ENCODE measurements at places on chromosomes 5 and 9.

- DNase-seq = no peak
These were observed 663.4 kb downstream of the PTPRD start for GRCh38 chr9:9949368-9949767.

DNA sequence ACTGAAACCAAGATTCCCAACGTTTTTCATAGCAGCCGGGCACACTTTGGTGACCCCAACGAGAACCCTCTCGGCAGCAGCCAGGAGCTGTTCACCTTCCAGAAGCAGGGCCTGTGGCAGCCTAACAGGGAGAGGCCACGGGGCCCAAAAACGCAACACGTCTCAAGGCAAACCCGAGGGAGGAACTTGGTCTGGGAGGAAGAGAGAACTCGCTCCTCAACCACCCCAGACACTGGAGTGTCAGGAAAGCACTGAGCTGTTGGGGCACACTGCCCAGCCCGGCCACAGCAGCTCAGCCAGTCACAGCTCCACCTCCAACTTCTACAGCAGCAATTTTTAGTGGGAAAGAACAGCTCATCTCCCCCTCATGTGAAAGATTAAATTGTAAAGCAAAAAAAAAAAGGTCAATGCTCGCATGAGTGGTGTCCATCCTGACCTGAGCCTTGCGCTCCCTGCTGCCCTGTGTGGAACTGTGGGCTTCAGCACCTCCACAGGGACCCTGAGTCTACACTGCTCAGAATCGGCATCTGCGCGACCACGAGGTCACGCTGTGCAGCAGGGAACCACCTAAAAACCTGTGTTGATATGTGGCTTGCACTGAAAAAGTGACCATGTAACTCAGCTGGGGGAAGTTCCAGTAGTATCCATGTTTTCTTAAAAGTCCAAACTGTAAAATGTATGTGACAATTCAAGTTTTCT is 55.0 kb downstream of the IPPK start:
- no peak for DNase-seq

DNA sequence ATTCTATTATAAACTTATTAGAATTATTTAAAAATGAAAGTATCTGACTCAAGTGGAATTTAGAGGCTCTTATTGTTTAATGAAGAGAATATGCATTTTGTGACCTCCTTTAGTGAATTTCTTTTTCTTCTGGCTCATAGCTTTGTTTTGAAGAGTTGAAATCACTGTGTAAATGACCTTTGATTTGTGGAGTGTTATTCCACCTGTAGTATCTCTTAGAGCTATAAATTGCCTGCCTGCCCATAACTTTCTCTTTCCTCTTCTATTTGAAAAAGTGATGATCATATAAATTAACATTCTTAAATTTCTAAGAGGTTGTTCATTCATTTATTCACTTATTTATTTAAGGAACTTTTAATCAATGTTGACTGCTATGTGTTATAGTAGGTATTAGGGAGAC is 16.1 kb downstream of the CSNK1G3 start:
- DNase-seq = no peak

DNA sequence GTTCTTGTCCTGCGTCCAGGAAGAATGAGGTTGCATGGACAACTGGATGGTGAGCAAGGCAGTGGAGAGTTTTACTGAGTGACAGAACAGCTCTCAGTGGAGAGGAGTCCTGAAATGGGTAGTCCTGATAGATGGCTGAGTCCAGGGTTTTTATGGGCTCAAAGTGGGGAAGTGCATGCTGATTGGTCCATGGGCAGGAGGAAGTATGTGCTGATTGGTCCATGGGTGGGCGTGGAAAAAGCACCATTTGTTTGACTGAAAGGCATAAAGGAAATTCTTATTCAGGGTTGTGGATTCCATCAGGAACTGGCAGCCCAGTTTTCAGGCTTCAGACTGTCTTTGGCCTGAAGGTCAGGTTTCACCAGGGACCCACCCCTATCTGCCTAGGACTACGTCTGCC is 10.6 kb downstream of the FSD1L start:
- no peak for DNase-seq

- no peak for DNase-seq
These were observed 186.0 kb downstream of the PAX5 start for GRCh38 chr9:36847781-36848673.

DNA sequence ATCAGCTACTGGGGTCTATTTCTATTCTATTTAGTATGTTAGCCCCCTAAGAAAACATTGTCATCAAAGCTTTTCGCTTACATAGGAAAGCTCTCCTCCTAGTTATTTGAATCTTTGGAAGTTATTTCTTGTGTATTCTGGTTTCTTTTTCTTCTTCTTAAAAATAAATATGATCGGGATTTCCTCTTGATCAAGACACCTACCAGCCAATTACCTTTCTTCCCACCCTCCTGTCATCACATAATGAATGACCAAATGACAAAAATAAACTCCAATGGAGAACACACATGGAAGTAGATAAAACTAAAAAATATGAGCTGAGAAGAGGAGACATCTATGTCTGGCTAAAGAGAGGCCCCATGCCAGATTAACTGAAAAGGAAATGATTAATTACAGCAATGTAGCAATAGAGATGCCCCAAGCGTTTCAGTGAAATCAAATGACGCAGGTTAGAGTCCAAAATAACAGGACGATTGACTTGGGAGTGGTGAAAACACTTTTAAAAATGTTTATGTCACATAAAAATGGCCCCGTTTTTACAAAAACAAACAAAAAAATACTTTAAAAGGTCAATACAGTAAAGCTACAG is 59.5 kb upstream of the PCSK1 start:
- no peak for DNase-seq

DNA sequence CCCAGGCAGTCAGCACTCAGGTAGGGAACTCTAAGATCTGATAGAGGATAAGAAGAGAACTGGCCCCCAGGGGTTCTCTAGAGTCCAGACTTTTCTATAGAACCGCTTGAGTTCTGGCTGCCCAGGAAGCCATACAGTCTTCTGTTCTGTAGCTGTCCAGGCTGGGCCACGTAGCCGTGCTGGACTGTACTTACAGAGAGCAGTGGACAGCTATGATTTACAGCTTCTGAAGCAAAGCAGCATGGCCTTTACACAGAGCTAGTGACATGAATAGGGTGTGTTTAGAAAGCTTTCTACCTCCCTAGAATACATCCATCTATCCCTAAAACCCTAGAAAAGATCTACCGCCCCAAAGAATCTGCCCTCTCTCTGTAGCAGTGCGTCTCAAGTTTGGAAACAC is 57.2 kb downstream of the ACO1 start:
- DNase-seq = no peak

- DNase-seq = no peak
These were observed 53.9 kb downstream of the OSTF1 start for GRCh38 chr9:75142202-75142601.

GRCh38 chr5:10831419-10831818 is 70.4 kb upstream of the DAP start:
- no peak for DNase-seq

DNA sequence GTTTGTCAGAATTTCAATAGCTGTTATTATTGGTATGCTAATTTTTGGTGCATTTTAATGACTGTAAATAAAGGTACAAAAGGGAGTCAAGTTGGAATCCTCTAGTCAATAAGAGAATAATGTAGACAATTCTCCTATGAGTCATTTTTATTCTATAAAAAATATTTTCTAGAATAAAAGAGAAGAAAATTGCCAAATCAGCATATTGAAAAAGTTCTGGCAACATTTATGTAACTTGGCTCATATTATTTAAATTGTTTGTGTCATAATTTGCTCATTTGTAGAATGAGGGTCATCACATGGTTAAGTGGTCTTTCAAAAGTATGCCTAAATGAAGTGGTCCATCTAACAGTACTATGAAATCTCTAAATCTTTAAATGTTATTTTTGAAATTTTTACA is 1719.8 kb upstream of the WWC1 start:
- no peak for DNase-seq

DNA sequence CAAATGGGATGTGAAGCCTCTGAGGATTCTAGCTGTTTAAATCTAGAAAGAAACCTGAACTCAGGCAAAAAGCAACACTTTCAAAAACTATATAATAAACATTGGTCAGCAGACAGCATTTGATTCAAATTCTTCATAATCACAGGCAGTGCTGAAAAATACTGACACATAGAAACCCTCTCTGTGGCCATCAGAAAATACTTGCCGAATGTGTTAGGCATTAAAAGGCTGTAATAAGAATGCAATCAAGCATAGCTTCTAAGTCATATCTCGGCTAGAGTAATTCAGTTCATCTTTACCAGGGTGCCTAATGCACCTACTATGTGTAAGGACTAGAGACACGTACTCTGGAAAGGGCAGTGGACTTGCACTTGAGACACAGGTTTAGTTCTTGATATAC is 405.3 kb upstream of the SGCD start:
- no peak for DNase-seq

- DNase-seq = no peak
These were observed 5.1 kb downstream of the ARL14EPL start for GRCh38 chr5:116037236-116037822.

- DNase-seq = no peak
These were observed 7.9 kb upstream of the FIBCD1 start for GRCh38 chr9:130946766-130947617.

DNA sequence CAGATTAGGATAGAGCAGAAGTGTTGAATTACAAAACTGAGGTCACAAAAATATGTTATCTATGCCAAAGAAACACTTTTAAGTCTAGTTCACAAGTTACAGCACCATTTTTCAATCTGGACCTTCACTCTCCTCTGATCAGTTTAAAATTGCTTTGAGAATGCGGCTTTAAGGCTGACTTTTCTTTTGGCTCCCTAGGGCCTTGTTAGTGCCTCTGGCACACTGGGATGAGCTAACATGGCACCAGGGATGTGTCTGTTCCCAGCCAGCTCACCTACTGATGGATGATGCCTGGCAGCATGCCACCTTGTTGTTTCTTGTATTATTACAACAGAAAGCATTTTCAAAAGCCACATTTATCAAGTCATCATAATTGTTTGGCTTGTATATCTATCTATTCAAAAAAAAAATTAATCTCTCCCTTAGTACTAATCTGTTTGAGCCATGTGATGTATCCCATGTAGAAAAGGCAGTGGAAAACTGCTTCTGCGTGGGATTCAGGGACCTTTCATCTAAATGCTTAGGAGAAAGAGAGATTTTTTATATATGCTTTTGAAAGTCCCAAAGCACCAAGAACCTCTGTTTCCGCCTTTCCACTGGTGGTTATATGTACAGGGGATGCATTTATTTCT is 46.6 kb downstream of the ADAMTSL1 start:
- DNase-seq = no peak

GRCh38 chr5:92613546-92613945 is 967.5 kb downstream of the NR2F1-AS1 start:
- no peak for DNase-seq

GRCh38 chr5:73418244-73418691 is 30.3 kb downstream of the FOXD1 start:
- DNase-seq = no peak

- no peak for DNase-seq
These were observed 48.1 kb downstream of the TENT4A start for GRCh38 chr5:6761333-6761732.

DNA sequence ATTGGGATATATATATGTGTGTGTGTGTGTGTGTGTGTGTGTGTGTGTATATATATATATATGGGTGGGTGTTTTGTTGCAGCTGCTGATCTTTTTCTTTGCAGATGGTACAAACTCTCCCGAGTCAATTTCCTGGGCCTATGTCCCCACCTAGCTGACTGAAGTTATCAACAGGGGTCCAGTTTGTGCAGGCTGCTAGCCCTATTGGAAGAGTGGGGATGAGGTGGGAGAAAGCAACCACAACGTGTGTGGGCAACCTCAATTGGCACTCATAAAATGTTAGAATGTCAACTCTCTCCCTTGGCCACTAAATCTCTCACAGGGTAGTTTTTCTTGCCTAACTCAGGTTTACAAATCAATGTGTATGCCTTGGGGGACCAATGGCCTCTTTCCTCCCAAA is 5.6 kb downstream of the NR4A3 start:
- no peak for DNase-seq

- no peak for DNase-seq
These were observed 34.2 kb downstream of the SUSD1 start for GRCh38 chr9:112140936-112141335.

- DNase-seq = peak; percentile 81
These were observed 680 bp downstream of the GLRA1 start for GRCh38 chr5:151923866-151924476.

DNA sequence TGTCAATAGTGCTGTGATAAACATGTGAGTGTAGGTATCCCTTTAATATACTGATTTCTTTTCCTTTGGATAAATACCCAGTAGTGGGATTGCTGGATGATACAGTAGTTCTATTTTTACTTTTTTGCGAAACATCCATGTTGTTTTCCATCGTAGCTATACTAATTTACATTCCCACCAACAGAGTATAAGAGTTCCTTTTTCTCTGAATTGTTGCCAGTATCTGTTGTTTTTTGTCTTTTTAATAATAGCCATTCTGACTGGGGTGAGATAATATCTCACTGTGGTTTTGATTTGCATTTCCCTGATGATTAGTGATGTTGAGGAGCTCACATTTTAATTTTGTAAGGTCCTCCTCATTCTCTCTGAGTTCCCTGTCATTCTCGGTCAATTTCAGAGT is 71.1 kb upstream of the NFIL3 start:
- no peak for DNase-seq

- DNase-seq = no peak
These were observed 30.3 kb upstream of the INSYN2B start for GRCh38 chr5:170010595-170010994.

DNA sequence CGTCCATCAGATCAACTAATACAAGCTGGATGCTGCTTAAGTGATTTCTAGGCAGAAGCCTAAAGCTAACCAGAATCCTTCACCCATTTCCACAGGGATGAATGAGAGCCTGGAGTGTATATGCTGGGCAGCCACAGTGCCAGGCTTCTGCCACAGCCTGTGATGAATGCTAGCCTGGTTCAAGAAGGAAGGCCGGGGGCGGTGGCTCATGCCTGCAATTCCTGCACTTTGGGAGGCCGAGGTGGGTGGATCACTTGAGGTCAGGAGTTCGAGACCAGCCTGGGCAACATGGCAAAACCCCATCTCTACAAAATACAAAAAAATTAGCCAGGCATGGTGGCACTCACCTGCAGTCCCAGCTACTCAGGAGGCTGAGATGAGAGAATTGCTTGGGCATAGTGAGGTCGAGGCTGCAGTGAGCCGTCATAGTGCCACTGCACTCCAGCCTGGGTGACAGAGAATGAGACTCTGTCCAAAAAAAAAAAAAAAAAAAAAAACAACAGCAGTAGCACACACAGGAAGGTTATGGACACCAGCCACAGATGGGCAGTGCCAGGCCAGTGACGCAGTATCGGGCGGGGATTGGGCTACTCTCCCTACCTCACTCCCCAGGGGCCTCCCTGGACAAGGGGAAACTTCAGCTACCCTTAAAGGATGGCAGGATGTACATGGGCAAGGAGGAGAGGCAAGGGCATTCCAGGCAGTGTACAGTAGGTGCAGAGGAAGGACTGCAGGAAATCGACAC is 23.1 kb upstream of the HMCN2 start:
- peak; percentile 48 for DNase-seq

DNA sequence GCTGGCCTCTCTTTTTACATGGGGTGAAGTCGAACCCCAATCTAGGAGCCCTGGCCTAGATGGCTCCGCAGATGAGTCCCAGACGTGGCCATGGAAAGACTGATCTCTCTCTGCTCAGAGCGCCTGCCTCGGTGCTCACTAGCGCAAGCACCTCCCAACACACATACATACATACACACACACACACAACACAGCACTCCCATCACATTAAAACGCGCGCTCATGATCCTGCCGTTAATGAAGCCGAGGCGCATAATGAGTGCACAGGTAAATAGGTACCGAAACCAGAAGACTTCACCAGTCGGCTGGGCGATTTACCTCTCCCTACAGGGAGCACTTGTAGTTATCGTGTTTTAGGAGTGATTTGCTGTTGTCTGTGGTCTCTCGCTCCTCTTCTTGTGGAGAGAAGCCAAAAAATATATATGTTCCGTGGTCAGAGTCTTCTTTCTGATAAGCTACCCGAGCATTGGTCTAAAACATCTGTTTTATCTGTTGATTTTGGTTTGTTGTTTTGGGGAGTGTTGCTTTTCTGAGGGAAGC is 207.7 kb downstream of the MEF2C start:
- no peak for DNase-seq

All from cerebellar cortex (tissue), 1 donor.